ENCODE measurements at places on chromosomes 12 and 14.

- no peak for DNase-seq
Observed at GRCh38 chr12:49645146-49646039, 22.0 kb downstream of the PRPF40B start.

DNA sequence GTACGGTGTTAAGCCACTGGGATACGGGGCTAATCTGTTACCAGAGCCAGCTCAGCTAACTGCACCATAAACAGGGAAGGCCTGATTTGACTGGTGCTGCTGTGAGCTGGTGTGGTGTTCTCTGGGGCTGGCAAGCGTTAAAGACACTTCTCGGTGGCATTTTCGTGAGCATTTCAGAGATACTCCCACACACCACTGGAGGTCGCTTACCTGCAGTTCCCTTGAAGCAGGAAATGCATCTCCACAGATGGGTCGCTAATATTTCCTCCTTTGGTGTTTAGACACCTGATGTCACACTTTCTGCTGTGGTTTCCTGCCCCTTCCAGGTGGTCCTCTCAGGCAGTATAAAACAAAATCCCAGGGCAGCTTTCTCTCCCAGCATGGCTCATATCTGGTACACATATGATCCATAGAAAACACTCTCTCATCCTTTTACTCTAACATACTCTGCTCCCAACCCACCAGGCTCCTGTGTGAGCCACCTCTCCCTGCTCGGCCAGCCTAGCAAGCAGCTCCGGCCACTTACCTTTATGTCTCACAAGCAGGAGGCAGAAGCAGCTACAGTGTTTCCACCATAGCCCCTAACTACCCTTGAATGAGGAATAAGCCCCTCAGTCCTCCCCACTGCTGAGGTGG, 129.9 kb upstream of the GRIN2B start:
- DNase-seq = no peak

GRCh38 chr12:108634341-108634751, 652 bp upstream of the SELPLG start:
- DNase-seq = no peak

DNA sequence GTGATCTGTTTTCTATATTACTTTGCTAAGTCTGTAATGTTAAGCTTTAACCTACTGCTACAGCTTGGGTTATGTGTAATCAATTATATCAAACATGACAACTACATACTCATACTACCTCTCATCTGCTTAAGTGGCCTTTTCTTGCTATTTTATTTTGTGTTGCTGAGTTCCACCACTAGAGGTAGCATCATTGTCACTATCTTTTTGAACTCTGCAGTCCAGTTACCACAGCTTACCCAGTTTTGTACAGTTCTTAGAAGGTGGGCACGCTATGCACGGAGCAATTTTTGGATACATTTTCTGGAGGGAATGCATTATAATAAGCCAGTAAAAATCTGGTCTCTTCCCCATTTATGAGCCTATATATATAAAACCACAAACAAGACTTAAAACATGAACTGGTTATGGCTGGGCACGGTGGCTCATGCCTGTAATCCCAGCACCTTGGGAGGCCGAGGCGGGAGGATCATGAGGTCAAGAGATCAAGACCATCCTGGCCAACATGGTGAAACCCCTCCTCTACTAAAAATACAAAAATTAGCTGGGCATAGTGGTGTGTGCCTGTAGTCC, 48.5 kb downstream of the SAV1 start:
- DNase-seq = no peak

GRCh38 chr12:16603916-16604575, 1.9 kb downstream of the LMO3 start:
- no peak for DNase-seq

GRCh38 chr12:117863002-117863709, 105.6 kb downstream of the KSR2 start:
- DNase-seq = no peak

- no peak for DNase-seq
Observed at GRCh38 chr14:105145381-105146180, 23.0 kb downstream of the JAG2 start.
